ENCODE measurements at places on chromosomes 1 and 21. TPM values are rescaled to one million over a fixed set of nuclear protein-coding genes. Genes with fewer than 3 reads are reported as not detected.

Gene PADI1
- total RNA-seq: not detected

DNA sequence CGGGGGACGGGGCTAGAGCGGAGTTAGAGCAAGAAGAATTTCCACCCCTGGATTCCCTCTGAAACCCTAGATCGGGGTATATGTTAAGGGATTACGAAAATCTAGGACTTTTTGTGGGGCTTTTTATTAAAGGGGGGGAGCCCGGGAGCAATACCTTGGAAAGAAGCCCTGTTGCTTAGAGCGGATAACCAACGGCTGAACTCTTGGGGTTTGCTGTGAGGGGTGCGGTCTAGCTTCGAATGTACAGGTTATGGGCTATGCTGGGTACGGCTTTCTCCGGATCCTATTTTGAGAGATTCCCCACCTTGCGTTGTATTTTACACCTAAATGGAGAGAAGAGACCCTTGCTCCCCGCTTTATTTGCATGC, 626 bp downstream of the DYRK3 start:
- H3K4me1 ChIP-seq: peaks cover 30% of the 10 kb centered on the region
- peak; percentile 14 for DNase-seq
- H3K27ac ChIP-seq: no peak overlapping the region
- peaks cover 59% of the 10 kb centered on the region for H3K27me3 ChIP-seq
- H3K36me3 ChIP-seq: no peaks in the 10 kb centered on the region

- H3K4me3 ChIP-seq: no peak overlapping the region
- H3K27me3 ChIP-seq: peaks cover 2% of the 10 kb centered on the region
- DNase-seq: no peak
- H3K27ac ChIP-seq: no peak overlapping the region
- H3K36me3 ChIP-seq: no peaks in the 10 kb centered on the region
- H3K4me1 ChIP-seq: no peaks in the 10 kb centered on the region
Measured at GRCh38 chr1:14852291-14852690, 253.8 kb downstream of the KAZN start.

Gene PPFIA4
- total RNA-seq: 21.3 TPM

GRCh38 chr1:39405358-39405757, 86.1 kb upstream of the BMP8A start:
- H3K36me3 ChIP-seq: peaks cover 3% of the 10 kb centered on the region
- peaks cover 40% of the 10 kb centered on the region for H3K4me1 ChIP-seq
- H3K27ac ChIP-seq: no peak overlapping the region

Data from activated naive CD8-positive, alpha-beta T cell treated with anti-CD3 and anti-CD28 coated beads for 36 hours (primary cell).